ENCODE measurements at places on chromosomes 1 and 21. TPM values are rescaled to one million over a fixed set of nuclear protein-coding genes. Genes with fewer than 3 reads are reported as not detected.
A peak's percentile ranks its signal among the peaks of the same experiment; 100 is the strongest.

DNA sequence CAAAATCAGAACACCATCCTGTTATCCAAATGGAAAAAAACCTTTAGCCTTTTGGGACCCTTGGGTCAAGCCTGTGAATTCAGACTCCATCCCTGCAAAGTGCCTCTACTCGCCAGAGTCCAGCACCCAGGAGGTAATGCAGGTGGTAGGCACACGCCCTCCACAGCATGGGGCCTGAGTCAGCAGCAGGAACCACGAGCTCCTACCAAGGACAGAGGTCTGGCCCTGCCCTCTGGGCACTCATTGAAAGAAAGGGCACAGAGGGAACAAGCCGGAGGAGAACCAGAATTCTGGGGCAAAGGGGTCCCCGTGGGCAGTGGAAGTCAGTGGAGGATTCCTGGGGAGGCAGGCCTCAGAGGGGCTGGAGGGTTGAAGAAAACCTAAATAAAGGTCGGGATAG, 438.1 kb downstream of the NPHP4 start:
- no peaks in the 10 kb centered on the region for H3K4me1 ChIP-seq
- H3K27me3 ChIP-seq: peaks cover 10% of the 10 kb centered on the region
- no peaks in the 10 kb centered on the region for H3K36me3 ChIP-seq

DNA sequence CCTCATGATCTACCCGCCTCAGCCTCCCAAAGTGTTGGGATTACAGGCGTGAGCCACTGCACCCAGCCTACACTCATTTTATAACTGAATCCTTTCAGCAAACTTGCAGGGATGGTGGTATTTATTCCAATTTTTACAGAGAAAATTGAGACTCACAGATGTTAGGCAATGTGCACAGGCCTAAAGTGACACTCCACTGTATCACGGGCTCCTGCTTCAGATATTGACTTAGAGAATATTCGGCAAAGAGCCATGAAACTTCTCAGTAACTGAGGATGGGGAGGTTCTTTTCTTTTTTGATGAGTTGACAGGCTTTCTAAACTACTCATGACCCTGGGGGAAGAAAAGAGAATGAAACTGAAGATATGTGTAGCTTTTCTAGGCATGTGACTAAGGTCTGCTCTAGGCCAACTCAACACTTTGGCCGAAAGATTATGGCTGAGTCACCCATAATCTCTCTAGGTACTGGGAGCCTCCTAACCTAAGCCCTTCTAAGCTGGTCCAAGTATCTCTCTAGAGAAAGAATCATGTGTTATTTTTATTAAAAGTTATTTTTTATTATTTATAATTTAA, 19.9 kb upstream of the PTCH2 start:
- H3K36me3 ChIP-seq: peaks cover 12% of the 10 kb centered on the region
- no peak overlapping the region for H3K27ac ChIP-seq
- H3K4me3 ChIP-seq: no peak overlapping the region
- peaks cover 2% of the 10 kb centered on the region for H3K4me1 ChIP-seq

DNA sequence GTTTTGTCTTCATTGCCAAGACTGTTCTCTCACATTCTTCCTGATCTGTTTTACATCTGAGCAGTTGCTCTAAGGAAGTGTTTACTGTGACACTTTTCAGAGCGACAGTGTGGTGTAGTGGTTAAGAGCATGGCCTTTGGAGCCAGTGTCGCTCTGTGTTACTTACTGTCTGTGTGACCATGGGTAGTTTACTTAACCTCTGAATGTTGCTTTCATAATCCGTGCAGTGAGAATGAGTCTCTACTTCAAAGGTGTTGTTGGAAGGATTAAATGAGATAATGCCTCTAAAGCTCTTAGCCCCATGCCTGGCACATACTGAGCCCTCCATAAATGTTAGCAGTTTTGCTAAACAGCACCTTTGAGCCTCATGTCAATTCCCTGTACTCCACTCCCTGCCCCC, 35.9 kb upstream of the ZFP69B start:
- no peaks in the 10 kb centered on the region for H3K27me3 ChIP-seq
- no peak for DNase-seq
- peak overlapping the region; percentile 11 for H3K27ac ChIP-seq
- H3K36me3 ChIP-seq: peaks cover 86% of the 10 kb centered on the region

GJA8 gene
- total RNA-seq: not detected

LEPR gene
- 2.7 TPM for total RNA-seq

TSPEAR gene
- not detected for total RNA-seq
